NCI-H2171 (cell line): ENCODE measurements at places on chromosomes 5 and 9.

GRCh38 chr5:126370796-126371718, 52.2 kb upstream of the GRAMD2B start:
- no peak for DNase-seq

GRCh38 chr5:7629561-7629960, 221.4 kb downstream of the CFAP90 start:
- DNase-seq: peak; percentile 50

DNA sequence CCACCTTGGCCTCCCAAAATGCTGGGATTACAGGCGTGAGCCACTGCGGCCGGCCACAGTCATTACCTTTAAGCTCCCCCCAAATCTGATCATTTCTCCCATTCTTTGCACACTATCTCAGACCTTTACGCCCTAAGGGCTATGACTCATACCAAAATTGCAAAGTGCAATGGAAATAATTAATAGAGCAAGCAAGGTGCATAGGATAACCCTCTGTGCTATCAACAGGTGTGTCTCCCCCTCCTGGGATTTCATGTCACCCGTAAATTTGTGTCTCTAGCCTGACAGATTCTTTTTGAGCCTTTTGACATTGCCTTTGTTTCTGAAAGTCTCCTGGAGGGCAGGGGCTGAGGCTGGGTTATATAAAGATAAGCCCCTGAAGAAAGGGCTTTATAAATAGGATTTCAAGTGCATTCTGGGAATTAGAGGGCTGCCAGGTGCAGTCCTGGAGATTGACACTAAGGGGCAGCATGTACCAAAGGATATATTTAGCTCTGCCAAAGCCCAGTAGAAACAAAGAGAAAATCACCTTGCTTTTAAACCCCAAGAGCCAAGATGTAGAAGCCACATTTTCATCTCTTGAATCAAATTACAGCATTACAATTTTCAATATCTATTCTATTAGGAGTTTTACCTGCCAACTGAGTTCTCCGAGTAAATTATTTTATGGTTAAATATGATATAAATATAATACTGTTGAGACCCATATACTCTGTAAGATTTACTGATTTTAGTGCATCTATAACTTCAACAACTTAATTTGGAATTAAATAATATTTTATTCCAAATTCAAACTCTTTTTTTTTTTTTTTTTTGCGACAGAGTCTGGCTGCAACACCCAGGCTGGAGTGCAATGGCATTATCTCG, 18.2 kb downstream of the S100Z start:
- DNase-seq: no peak

DNA sequence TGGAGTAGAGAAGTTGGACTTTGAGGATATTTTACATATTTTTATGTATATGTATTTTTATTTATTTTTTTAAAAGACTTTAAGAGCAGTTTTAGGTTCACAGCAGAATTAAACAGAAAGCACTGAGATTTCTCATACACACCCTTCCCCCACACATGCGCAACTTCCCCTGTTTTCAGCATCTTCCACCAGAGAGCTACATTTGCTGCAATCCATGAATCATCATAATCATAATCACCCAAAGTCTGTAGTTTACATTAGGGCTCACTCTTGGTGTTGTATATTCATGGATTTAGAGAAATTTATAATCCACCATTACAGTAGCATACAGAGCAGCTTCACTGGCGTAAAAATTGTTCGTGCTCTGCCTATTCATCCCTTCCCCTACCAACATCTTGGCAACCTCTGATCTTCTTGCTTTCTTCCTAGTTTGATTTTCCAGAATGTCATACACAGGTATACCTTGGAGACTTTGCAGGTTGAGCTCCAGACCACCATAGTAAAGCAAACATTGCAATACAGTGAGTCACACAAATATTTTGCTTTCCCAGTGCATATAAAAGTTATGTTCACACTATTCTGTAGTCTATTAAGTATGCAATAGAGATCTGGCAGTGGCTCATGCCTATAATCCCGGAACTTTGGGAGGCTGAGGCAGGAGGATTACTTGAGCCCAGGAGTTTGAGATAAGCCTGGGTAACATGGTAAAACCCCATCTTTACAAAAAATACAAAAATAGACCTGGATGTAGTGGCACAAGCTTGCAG, 9.6 kb upstream of the CCDC171 start:
- no peak for DNase-seq

- DNase-seq: no peak
Observed at GRCh38 chr5:1660001-1660400, 136.2 kb upstream of the LPCAT1 start.

- DNase-seq: no peak
Observed at GRCh38 chr9:119789987-119790386, 420.8 kb upstream of the BRINP1 start.

DNA sequence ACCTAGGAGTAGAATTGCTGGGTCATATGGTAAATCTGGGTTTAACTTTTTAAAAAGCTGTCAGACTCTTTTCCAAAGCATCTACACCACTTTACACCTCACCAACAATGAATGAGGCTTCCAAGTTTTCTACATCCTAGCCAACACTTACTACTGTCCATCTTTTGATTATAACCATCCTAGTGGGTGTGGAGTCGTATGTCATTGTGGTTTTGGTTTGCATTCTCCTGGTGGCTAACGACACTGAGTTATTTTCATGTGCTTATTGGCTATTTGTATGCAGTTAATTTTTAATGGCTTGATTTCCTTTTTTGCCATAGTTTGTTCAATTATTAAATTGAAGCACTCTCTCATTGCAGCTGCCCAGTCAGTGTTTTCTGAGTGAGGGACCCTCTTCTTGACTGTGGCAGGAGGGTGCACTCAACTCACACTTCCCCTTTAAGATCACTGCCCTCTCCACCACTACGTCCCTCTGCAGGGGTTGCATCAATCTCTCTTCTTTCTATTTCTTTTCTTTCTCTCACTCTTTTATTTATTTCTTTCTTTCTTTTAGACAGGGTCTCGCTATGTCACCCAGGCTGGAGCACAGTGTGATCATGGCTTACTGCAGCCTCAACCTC, 182.3 kb downstream of the C9orf152 start:
- DNase-seq: no peak

GRCh38 chr5:134370311-134370870, 978 bp upstream of the UBE2B start:
- DNase-seq: no peak

DNA sequence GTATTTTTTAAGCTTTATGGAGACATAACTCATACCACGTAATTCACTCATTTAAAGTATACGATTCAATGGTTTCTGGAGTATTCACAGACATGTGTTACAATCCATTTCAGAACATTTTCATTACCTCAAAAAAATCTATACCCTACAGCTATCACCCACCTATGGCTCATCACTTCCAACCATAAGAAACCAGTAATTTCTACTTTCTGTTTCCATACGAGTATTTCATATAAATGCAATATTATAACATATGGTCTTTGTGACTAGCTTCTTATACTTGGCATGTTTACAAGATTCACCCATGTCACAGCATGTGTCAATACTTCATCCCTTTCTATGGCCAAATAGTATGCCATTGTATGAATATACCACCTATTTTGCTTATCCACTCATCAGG, 18.8 kb downstream of the UBQLN1 start:
- DNase-seq: no peak

GRCh38 chr5:41067714-41068568, 3.2 kb downstream of the MROH2B start:
- peak; percentile 10 for DNase-seq

GRCh38 chr9:108181441-108181840, 674.3 kb downstream of the ACTL7B start:
- DNase-seq: no peak

DNA sequence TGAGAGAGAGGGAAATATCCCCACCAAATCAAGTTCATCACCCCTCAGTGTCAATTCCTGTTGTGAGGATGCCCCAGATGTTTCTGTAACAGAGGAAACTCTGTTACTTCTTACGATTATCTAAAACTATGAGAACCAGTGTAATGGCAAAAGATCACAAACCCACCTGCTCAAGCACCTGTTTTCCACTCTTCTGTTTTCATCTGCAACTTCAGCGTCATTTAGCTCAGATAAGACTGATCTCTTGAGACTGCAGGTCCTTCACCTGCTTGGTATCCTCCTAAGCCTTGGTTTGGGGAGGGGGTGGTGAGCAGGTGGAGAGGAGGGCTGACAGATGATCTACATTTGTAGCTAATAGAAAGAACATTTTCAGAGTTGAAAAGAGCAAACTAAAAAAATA, 229.3 kb downstream of the SLF1 start:
- no peak for DNase-seq
